ENCODE measurements at places on chromosomes 12 and 14.

GRCh38 chr12:47729233-47729632, 3.9 kb upstream of the ENDOU start:
- no peak for DNase-seq

GRCh38 chr14:90272523-90272922, 16.2 kb downstream of the PSMC1 start:
- no peak for DNase-seq

DNA sequence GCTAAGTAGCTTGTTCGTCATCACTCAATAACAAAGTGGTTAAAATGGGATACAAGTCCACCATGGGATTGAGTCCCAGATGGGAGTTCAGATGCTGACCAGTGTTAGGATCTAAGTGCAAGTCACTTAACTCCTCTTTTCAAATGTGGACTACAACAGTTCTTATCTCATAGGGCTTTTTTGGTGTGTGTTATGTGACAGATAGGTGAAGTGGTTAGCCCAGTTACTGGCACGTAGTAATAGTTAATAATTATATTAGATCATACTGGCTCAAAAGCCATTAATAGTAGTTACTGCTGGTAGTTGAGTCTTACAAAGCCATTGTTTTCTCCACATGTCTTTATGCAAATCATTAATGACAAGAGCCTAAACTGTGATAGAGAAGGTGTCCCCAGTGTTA, 73.2 kb downstream of the RCOR1 start:
- DNase-seq, result no peak

DNA sequence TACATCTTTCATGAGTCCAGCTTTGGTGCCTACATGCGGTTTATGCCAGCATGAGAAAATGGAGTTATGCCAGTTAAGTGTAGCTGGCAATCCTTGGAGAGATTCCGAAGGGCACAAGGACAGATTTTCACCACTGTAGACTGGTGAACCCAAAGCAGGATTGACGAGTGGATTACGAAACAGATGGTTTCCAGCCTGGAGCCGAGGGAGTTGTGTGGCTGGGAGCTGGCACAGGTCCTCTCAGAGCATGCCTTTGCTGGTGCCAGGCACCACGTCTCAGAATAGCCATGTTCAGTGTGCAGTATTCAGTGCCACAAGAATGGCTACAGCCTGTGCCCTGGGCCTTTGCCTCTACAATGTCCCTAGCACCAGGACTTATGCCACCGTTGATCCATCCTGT, 13.2 kb downstream of the KCNH3 start:
- DNase-seq, result no peak

GRCh38 chr12:32265951-32266350, 133.4 kb upstream of the FGD4 start:
- no peak for DNase-seq

DNA sequence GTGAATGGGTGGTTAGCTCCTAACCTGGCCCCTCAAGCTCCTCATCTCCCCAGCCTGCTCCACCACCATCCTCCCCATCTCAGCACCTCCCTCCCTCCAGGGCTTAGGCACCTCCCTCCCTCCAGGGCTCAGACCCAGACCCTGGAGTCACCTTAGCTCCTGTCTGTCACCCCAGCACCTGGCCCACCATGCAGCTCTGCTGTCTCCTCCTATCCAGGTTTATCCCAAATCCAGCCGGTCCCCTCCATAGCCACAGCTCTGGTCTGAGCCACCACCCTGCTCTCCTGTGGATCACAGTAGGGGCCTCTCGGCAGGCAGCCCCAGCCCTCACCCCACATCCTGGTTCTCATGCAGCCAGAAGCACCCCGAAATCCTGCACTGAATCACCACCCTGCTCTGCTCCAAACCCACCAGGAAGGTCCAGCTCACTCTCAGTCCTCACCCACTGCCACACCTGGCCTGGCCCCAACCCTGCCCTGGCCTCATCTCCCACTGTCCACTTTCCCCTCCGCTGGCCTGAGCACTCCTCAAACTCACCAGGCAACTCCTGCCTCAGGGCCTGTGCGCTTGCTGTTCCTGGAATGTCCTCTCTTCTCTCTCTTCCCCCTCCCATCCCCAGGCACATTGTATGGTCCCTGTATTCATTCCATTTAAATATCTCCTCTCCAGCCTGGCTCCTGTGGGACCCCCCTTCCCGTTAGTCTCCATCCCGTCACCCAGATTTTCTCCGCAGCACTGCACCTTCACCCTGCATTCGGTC, 62.6 kb downstream of the DIO3 start:
- no peak for DNase-seq

GRCh38 chr12:20305470-20305869, 62.9 kb upstream of the PDE3A start:
- no peak for DNase-seq

DNA sequence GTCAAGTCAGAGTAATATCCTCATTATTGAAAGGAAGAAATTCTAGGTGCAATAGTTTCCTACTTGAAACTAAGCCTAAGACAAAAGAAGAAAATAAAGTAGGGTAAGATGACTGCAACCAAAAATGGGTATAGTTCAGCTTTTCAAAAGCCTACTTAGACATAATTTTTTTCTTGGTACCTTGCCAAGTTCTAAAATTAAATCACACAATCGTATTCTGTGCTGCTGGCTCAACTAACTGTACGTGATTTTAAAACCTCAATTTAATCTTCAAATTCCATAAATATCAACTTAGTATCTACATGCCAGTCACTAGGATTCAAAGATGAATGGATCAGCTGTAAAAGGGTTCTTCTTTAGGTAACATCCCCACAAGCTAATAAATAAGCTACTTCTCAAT, 56.9 kb downstream of the SCAF11 start:
- DNase-seq, result no peak

DNA sequence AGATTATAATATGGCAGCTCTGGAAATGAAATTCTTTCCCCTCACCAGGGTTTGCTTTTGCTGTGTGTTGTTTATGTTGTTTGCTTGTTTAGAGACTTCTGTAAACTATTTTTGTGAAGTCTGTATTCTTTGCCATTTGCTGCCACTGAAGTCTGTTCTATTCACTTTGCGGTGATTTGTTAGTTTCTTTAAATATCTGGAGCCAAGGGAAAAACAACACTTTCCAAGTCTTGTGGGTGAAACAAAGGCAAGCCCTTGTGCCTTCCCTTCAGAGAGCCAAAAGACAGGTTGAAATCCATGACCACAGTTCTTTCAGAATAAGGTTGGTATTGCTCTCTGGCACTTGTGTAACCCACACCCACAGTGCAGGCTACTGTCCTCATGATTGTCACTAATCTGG, 59.5 kb upstream of the RNU6-7 start:
- DNase-seq, result no peak

GRCh38 chr14:102362084-102362483, 606 bp downstream of the CINP start:
- DNase-seq, result peak; percentile 68

DNA sequence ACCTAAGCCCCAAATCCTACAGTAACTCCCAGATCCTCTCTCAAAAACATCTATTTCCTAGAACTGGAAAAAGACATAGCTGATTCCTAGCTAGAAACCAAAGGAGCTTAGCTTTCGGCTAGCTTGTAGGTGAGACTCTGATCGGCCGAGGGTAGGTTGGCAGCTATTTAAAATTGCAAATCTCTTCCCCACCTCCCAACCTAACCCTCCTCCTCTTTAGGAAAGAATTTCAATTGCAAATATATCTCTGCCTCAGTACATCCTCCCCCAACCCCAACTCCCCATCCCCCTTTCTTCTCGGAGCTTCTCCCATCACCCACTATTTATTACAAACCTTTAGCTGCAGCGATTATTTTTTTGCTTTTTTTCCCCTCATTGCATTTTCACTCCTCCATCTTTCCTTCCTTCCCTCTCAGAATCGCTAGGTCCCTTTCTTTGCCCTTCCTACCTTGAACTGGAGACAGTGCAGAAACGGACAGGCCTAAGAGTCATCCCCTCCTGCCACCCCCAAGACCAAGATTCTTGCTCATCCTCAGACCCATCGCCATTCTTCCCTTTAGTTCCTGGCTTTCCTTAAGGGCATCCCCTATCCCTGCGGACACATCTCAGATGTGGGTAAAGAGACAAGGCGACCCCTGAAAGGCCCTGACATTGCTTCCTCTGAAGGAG, 13.4 kb downstream of the ZFHX2 start:
- no peak for DNase-seq

DNA sequence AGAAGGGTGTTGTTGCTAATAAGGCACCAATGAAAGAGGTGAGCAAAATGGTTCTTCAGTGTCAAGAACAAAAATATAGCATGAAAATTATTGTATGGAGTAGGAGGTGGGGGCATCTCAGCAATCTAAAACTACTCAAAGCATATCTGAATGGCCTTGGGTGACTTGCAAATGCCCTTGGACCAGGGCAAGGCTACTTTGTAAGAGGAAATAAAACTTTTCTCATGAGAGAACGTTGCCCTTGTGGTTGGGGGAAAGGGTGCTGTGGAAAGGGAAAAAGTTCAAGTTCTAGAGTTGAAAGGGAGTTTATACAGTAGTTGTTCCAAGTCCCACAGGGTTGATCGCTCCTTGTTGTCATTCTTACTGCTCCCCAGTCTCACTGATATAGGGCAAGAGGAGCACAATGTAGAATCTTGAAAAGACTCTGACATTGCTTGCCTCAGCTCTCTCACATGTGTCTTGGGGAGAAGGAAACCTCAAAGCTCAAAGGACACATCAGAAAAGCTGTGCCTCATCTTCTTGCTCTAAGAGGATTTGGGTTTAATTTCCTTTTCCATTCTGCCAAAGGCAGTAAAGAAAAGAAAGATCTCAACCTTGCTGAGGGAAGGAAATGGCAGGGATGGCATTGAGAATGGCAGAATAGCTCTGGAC, 270.5 kb downstream of the DUSP6 start:
- no peak for DNase-seq

DNA sequence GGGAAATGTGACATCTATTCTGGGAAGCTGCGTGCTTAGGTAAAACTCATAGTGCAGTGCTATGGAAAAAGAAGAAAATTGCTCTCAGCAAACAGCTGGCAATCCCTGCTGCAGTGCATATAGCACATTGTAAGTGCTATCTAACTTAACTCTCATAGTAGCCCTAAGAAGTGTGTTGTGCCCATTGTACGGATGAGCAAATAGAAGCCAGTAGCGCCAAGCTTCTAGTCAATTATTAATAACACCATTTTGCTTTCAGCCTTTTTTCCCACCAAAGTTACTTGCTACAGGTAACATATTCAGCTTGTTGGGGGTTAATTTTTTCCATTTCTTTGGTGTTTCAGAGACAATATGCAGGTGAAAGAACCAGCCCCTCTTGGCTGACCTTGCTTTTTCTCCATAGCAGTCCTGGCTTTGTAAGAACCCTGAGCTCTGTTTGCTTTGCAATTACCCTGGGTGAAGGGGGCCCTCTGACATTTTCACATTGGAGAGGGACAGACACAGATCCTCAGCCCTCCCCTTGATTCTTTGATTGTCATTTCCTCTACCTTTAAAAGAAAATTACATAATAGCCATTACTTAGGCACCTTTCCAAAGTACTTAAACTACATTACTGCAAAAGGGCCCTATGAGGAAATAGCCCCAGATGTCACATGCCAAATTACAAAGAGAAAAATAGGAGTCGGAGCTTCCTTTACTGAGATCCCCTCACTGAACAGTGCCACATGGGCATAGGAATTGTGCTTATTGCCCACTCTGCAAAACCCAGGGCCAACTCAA, 576.2 kb upstream of the TBX3 start:
- no peak for DNase-seq

GRCh38 chr14:86613126-86613525, 1083.2 kb downstream of the FLRT2 start:
- no peak for DNase-seq

- DNase-seq, result no peak
Observed at GRCh38 chr12:60066655-60067054, 470.8 kb downstream of the SLC16A7 start.

- DNase-seq, result no peak
Observed at GRCh38 chr12:19003987-19004619, 125.4 kb upstream of the PLEKHA5 start.

DNA sequence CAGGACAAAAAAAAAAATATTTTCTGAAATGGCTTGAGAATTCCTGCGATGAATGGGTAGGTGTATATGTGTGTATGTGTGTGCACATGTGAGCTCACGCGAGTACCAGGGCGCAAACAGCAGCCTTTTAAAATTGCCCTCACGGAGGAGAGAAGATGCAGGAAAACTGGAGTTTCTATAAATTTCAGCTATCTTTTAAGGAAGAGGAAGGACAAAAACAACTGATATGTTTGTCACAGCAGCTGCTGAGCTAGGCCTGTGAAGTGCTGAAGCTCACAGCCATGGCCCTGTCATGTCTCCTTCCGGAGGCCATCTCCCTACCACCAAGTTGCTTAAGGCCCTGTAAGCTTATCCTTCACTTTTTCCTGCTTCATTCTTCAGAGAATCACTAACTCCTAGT, 40.8 kb downstream of the DUSP16 start:
- no peak for DNase-seq

DNA sequence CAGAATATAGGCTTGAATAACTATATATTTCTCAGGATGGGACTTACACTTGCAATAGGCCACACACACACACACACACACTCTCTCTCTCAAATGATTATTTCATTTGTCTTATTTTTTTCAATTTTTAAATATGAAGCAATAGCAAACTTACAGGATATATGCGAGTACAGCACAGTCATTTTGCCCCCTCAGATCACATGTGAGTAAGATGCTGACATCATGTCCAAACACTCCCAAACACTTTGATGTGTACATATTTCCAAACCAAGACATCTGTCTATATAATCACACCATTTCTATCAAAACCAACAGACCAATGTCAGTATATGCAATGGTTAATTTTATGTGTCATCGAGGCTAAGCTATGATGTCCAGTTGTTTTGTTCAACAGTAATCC, 1535.9 kb upstream of the FLRT2 start:
- no peak for DNase-seq

GRCh38 chr12:85630851-85631250, 205.4 kb downstream of the RASSF9 start:
- DNase-seq, result no peak

GRCh38 chr14:30290001-30290400, 269.0 kb upstream of the G2E3 start:
- DNase-seq, result no peak

DNA sequence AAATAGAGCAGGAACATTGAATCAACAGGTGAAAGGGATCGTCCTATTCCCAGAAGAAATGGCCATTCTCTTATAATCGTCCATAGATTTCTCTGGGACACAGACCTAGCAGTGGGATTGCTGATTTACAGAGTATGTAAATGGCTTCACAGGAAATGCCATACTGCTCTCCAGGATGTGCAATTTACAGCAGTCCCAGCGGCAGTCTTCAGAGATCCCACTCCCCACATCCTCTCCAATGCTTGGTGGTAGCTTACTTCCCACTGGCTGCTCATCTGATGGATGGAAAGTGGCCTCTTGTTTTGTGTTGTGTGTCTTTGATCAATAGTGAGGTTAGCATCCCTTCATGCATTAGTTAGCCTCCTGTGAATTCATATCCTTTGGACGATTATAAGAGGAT, 58.1 kb upstream of the PRMT8 start:
- no peak for DNase-seq

All from CD4-positive, alpha-beta T cell (primary cell).